Kasumi-1 (cell line): ENCODE measurements at places on chromosomes 4 and X.
A peak's percentile ranks its signal among the peaks of the same experiment; 100 is the strongest.

DNA sequence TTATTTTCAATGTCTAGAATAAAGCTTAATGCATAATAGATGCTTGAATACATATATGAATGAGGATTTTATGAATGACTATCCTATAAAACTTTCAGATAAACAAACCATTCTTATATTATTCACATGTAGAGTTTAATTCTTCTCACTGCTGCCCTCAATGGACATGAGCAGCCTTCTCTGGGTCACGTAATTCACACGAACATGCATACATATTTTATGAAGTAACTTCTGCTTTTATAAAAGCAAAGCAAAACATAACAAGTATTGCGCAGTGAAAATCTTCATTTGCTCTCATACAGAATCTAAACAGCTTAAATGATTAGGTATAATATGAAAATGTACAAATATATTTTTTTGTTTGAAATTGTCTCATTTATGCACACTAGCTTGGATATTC, 116.7 kb downstream of the TMA16 start:
- DNase-seq, result peak; percentile 43

GRCh38 chr4:153221783-153222706, 17.8 kb downstream of the TRIM2 start:
- peak; percentile 16 for DNase-seq

- DNase-seq, result no peak
Observed at GRCh38 chr4:144304025-144304424, 163.5 kb upstream of the GYPA start.

DNA sequence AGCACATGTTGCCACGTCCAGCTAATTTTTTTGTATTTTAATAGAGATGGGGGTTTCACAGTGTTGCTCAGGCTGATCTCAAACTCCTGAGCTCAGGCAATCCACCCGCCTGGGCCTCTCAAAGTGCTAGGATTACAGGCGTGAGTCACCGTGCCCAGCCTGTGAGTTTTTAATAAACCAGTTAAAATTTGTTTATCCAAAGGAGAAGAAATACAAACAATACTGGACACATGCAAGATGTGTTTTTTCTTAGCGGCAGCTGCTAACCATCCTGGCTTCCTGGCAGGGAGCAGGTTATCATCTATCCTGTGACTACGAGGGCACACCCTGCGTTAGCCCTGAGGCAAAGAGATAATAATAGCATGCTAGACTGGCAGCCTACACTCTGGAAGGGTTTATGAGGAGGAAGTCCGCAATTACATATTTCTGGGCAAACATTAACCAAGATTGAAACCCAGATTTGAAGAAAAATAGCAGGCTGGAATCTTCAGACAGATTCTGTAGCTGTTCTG, 191.4 kb downstream of the SPRY1 start:
- DNase-seq, result no peak

DNA sequence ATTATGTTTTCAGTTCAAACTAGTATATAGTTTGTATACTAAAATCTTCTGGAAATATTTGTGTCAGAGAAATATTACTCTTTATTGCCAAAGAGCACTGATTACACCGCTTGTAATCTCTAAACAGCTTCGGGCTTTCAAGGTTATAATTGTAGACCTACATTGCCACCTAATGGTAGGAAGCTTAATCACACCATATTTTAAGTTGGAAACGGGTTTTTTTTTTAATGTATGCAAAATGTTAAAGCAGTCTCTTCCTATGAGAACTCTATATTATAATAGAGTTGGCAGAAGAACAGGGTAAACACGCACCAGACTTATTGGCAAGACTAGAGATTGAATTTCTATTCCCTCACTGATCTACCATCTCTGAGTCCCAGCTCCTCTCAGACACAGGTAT, 19.5 kb upstream of the NFXL1 start:
- peak; percentile 90 for DNase-seq
